ENCODE measurements at places on chromosomes 2 and 18. TPM values are rescaled to one million over a fixed set of nuclear protein-coding genes. Genes with fewer than 3 reads are reported as not detected.

- no peak for DNase-seq
Measured at GRCh38 chr2:184305105-184305504, 293.2 kb upstream of the ZNF804A start.

DNA sequence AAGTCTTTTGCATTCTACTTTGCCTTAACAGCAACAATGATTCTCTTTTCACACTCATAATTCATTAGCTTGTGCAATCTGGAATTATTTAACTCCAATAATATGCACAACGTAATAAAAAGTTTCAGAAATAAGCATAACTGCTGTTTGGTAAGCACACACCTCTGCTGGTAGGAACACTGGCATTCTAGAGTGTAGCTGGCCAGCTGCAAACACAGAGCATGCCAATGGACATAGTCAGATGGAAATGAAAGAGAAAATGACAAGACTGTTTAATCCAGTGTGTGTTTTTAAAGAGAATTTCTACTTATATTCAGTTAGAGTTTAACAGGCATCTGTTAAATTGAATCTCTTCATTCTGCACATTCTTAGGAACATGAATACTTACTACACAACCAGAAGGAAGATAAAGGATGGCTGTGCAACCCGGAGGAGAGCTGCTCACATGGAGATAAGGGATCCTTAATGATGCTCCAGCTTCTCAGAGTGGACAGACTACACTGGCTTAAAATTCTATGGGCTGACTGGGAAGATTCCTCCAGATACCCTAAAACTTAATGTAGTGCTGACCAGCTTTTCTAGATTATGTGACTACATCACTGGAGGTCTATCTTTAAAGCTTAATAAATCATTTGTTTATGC lies 94.6 kb upstream of the CHAC2 start:
- DNase-seq = no peak

DNA sequence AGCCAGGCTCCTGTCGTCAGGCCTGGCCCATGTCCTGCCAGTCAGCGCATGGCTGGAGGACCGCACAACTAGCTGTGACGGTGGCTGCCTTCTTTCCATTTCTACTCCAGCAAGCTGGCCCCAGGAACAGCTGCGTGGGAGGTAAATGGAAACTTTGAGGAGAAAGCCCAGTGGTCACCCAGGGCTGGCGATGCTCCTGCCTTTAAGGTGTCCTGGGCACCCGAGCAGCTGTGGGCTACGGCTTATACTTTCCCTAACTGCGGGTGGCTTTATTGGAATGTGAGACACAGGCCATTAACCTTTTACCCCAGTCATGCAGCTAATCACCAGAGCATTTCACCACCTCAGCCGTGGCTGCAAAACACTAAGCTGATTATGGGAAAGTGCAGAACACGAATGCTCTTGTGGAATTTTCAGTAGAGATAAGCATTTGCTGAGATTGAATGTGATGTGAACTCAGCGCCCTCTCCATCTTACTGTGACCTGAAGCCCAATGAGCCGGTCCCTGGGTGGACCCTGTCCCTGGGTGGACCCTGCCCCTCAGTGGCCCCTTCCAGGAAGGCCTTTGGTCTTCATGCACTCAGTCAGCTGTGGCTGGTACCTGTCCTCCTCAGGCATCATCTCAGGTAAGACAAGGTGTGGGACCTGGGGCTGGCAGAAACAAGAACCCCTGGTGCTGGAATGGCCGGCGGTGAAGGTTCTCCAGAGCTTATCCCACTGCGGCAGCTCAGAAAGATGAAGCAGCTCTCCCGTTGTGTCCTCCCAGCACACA lies 275.4 kb upstream of the HS6ST1 start:
- no peak for DNase-seq

Gene EML6
- 1.4 TPM for polyA plus RNA-seq

- no peak for DNase-seq
Measured at GRCh38 chr2:73243884-73244570, 9.9 kb downstream of the CCT7 start.

DNA sequence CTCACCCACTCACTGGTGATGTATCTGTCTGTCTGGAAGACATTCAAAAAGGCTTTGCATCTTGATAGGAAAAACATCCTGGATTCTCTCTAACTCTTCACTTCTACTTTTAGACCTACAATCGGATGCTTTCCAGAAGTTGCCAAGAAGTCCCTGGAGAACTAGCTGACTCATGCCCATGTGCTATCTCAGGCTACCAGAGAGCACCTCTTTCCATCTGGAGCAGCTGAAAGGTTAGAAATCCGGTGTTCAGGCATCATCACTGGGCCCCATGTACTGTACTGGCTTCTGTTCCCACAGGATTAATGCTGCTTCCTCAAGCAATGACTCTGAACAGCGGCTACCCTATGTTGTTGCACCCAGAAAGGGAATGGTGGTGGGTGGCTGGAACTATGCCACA lies 259.0 kb downstream of the NBAS start:
- no peak for DNase-seq

- DNase-seq = no peak
Measured at GRCh38 chr2:197876524-197876923, 72.1 kb downstream of the PLCL1 start.

Gene SNRPD1
- polyA plus RNA-seq = 15.5 TPM

- DNase-seq = no peak
Measured at GRCh38 chr2:233638836-233639235, 2.6 kb downstream of the UGT1A10 start.

DNA sequence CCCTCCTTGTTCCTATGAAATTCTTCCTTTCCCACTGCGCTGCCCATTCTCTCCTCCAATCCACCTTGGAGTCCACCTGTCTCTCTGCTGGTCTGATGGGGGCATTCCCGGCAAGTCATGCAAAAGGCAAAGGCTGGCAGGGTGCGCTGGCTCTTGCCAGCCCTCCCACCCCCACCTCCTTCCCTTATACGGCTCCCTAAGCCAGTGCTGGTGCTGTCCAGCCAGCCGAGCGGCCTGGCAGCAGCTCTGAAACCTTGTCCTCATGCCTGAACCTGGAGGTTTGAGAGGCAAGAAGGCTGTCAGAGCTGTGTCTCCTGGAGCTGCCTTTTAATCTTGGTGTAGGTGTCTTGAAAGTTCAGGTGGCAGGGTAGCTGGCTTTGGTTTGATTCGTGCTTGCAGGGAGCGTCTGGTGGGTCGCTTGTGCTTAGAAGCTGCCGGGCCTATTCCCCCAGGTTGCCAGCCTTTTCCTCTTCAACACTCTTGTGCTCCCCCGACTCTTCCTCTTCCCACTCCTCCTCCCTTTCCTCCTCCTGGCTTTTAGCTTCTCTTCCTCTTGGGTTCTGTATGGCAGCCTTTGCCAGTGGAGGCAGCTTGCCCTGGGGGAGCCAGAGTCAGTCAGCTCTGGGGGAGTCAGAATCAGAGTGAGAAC lies 748 bp downstream of the LIPG start:
- no peak for DNase-seq

Gene SLC5A7
- polyA plus RNA-seq = 0.95 TPM

GRCh38 chr18:59458575-59458974 lies 99.5 kb upstream of the LMAN1 start:
- DNase-seq = no peak

Gene KCNG2
- 0.46 TPM for polyA plus RNA-seq

DNA sequence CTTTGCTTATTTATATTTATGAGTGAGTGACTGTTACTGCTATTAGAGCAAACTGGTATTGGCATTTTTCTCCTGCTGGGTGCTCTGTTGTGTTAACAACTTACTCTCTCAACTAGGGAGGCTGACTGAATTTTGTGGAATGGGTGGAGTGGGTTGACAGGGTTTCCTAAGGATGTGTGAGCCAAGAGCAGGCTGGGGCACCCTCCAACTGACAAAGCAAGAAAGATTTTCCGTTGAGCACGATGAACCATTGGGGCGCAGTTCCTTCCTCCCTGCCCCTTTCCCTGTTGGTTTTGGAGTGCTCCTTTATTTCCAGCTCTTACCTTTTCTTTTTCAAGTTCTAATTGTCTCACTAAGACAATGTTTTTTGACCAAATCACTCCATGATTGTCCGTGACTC lies 20.3 kb downstream of the SEH1L start:
- no peak for DNase-seq

DNA sequence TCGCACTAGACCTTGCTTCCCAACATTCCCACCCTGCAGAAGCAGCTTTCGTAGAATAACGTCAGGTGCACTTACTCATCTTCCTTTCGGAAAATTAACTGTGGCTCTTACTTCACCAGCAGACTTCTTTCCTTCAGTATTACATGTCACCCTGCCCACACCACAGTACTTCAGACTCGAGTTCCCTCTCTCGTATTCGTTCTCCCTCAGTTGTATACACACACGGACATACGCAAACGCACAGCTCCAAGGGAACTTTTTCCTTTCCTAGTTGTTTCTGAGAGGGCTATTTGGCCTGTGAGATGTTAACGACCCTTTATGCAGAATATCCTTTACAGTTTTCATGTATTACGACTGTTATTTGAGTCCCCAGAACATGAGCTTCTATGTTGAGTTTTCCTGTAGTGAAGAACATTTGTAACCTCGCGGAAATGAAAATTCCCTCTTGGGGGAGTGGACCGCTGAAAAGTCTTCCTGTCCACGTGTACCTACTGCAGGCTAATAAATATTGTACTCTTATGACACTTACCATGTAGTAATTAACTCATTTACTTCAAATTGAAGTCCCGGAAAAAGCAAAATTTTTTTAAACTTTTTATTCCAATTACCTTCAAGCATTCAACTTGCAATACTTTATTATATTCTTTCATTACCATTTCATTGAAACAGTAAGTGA lies 908 bp downstream of the ERLEC1 start:
- DNase-seq = no peak

DNA sequence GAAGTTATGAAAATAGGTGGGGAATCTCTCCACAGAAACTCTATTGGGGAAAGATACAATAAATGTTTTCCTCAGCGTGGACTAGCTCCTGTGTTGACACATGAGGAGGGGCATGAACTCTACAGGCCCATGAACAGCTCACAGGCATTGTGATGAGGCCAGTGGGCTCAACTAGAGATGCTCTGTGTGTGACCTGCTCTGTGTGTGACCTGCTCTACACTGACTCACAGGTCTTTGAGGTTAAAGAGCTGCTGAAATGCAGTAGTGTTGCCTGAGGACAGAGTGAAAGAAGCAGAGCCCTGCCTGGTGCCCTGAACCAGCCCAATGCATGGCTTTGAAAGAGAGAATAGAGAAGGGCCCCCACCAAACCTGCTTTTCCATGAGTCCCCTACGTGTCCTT lies 117.6 kb downstream of the MCFD2 start:
- no peak for DNase-seq

Gene SNED1
- 17.1 TPM for polyA plus RNA-seq

DNA sequence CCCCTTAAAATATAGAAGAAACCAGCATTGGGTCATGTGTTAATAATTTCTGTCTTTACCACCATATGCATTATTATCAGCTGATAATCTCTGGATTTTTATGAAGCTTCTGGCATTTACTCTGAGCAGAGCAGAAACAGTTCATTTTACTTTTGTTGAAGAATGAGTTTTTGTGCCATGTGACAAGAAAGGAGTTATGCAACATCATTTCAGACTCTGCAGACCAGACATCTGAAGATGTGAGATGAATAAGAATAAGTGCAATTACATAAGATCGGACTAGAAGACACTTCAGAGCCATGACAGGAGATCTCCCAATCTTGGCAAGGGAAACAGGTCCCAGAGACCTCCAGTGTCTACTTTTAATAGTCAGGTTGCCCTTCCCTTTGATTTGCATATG lies 869.4 kb upstream of the VRK2 start:
- DNase-seq = no peak

Gene GALNT3
- polyA plus RNA-seq = 3.2 TPM

Gene MC4R
- polyA plus RNA-seq = 0.08 TPM

Gene EFEMP1
- 244 TPM for polyA plus RNA-seq

- no peak for DNase-seq
Measured at GRCh38 chr18:3593381-3593903, 143.5 kb downstream of the TGIF1 start.

Gene REG3G
- 0.30 TPM for polyA plus RNA-seq

Measured in urinary bladder (tissue), 4 donors.